Hematopoietic multipotent progenitor cell treated with erythropoietin and hydrocortisone succinate and interleukin-3 and kit ligand, for 8 days (in vitro differentiated cells): ENCODE measurements at places on chromosomes 5 and 9.

GRCh38 chr5:18749763-18750162, 1115.5 kb downstream of the TAF11L14 start:
- no peak for DNase-seq

GRCh38 chr5:142770650-142771609, 753 bp downstream of the ARHGAP26 start:
- peak; percentile 31 for DNase-seq

- no peak for DNase-seq
Measured at GRCh38 chr5:160479926-160480325, 58.3 kb downstream of the PTTG1 start.

DNA sequence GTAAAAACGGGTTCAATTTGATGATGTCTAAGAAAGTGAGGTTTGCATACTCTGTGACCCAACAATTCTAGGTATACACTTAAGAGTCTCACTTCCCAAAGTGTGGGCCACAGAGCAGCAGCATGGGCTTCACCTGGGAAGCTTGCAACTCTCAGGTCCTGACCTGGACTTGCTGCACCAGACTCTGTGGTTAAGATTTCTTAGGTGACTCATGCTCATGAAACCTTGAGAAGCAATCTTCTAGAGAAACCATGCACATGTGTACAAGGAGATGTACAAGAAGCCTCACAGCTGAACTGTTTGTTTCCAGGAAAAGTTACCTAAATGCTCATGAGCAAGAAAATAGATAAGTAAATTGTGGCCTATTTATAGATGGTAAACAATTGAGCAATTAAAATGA, 30.0 kb downstream of the DNAJC21 start:
- no peak for DNase-seq

DNA sequence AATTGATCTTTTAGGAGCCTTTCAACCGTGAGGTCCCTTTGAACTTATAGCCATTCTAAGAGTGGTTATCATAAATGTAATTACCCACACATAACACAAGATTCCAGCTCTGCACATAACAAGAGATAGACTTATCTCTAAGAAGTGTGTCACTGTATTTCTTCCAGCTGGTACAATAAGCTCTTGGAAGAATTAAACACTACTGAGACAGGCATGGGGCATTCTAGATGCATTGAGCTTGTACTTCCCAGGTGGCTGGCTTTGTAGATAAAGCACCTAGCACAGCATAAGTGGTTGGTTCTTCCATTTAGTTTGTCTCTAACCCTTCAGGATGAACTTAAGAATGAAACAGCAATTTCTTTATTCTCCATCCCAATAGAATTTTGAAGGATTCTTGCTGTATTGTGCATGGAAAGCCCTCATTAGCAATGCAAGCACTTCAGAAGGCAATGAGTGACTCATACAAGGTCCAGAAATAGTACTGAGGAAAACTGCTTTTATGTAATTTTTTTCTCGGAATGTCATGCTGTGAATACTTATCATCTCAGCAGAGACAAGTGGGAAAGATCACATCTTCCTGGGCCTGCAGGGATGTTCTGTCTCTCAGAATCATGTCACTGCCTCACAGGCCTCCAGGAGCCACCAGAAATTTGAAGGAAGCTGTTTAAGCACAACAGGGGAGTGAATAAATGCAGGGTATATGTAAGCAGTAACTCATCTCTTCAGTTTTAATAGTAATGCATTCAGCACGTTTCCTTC, 91.1 kb upstream of the CD180 start:
- no peak for DNase-seq

- no peak for DNase-seq
Measured at GRCh38 chr9:130129432-130130061, 42.7 kb upstream of the NCS1 start.

DNA sequence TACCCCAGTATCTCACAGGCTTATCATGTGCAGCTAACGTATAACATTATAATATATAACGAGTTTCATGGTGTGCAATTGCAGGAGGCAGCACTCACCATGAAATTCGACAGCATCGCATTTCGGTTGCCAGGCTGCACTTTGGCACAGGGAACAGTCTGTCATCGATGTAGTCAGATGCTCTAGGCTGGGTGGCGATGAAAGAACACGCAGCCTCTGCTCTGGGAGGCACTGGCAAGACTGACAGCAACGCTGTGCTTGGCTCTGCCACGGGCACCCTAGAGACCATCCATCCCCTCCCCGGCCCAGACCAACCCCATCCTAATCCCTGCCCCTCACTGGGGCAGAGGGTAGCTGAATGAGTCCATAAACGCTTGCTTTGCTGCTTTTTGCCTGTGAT, 290.8 kb downstream of the MED10 start:
- no peak for DNase-seq

- DNase-seq: no peak
Measured at GRCh38 chr5:26812714-26813113, 225.7 kb downstream of the CDH9 start.

DNA sequence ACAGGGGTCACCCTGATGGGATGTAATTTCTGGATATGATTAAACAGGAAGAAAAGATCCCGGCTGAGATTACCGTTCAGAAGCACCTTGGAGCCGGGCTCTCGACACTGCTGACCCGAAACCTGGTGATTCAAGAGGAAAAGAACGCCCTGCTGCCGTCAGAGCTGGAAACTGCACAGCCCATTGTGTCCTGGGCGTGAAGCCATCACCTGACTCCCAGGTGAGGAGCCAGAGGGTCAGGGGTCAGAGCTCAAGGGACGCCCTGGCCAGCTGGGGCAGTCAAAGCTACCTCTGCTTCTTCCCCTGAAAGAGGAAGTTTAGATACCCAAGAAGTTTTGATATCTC, 17.8 kb upstream of the SLC12A7 start:
- DNase-seq: no peak

DNA sequence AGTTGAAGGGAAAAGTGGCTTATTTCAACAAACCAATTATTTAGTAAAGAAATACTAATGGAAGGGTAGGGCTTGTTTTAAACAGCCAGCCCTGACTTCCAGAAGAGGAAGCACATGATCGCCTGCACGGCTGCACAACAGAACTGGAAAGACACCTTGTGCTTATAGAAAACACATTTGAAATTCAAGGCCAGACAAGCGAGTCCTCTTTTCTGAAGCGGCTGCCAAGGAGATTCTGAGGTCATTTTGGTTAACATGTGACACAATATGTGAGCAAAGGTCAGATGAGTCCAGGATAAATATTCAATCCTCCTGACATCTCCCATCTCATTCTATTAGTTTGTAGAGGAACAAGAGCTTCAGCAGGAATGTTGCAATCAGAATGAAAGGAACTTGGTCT, 461.4 kb upstream of the ST8SIA4 start:
- no peak for DNase-seq

DNA sequence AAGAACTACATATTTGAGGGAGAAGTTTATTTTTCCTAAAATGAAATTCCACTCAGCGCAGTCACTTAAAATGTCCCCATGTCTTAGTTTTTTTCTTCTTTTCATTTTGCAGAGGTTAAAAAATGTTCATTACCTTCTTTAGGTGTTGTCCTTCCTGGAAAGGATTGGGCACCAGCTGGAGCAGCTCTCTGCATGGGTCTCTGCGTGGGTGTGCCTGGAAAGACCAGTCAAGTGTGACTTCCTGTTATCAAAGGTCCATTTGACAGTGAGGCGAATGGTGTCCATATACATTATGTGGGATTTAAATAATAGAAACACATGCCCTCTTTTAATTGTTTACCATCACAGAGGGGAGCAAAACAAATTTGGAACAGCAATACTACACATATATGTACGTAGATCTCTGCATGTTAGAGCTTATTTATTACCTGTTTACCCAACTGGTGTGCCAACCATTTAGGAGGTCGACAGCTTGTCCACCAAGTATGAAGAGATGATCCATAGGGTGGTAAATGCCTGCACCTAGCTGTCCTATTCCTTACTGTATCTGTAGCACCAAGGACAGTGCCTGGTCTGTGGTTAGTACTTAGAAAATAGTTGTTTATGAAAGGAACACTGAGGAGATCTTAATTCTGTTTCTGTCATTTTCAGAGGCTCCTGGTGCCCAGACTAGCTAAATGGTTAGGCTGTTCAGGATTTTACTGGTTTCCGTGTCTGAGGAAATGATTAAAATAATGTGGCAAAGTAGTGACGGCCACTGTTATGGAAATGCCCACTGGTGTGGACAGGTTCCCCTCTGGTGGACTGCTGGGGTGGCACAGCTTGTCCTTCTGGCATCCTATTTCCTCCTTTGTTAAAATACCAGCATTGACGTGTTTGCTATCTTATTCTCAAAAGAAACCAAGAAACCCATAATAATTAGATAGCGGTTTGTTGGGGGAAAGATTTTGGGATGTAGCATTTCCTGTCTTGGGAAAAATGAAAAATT, 200.4 kb downstream of the MAST4 start:
- DNase-seq: no peak

DNA sequence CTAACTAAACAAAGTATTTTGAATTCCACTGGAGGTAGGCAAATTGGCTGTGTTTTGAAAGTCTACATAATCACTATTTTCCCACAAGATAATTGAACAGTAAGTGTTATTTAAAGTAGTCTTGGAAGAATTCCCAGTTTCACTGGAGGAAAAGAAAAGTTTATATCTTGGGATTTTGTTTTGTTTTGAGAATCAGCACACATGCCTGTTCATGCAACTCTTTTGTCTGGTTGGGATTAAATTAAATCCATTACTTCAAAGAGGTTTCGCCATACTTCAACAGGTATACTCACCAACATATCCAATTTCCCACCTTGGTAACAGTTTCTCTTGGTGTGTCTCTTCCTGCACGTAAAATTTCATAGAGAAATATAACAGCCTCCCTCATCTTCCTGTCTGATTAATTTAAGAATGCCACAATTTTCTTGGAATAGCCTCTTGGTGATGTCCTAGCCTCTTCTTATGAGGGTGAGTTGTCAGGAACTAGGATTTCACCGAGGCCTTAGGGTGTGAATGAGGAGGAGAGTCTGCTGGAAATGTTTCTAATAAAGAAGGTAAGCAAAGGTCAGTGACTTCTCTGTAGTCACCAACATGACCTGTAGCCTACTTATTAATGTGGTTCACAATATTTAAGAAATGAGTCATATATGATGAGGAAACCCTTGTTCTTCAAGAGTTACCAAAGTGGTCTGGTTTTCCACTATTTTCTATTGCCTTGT, 48.1 kb downstream of the ITGA2 start:
- no peak for DNase-seq

GRCh38 chr5:17482790-17483189, 15.2 kb upstream of the TAF11L2 start:
- DNase-seq: no peak

GRCh38 chr9:18114559-18115475, 359.1 kb upstream of the ADAMTSL1 start:
- no peak for DNase-seq

GRCh38 chr5:27034565-27034964, 3.8 kb downstream of the CDH9 start:
- DNase-seq: no peak

DNA sequence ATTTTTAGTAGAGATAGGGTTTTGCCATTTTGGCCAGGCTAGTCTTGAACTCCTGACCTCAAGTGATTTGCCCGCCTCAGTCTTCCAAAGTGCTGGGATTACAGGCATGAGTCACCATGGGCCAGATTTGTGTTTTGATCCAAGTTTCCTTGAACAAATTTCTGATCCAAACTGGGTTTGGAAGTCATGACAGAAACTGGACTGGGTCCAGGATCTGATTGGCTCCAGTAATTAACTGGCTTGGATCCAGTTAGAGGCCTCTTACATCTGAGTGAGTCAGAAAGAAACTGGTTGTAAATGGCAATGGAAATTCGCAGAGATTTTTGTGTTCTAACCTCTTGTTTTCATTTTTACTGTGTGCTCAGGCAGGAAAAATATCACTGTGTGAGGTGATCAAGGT, 141.6 kb downstream of the SLC25A46 start:
- DNase-seq: no peak

DNA sequence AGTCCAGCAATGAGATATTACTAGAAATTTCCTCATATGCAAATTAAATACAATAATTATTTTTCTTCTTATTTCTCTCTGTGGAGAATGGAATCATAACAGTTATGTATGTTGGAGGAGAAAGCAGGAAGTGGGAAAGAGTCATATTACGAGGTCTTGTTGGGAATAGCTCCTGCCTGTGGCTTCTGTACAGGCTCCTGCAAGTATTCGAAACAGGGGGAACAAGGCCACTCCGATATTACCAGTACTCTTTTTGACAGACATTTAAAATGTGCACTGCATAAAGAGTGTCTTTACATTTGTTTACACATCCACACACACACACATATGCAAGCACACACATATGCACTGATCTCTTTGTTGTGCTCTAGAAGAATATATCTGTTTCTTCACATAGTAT, 812.0 kb upstream of the ZNF608 start:
- DNase-seq: no peak

- DNase-seq: no peak
Measured at GRCh38 chr5:102886586-102886985, 131.5 kb downstream of the PAM start.

DNA sequence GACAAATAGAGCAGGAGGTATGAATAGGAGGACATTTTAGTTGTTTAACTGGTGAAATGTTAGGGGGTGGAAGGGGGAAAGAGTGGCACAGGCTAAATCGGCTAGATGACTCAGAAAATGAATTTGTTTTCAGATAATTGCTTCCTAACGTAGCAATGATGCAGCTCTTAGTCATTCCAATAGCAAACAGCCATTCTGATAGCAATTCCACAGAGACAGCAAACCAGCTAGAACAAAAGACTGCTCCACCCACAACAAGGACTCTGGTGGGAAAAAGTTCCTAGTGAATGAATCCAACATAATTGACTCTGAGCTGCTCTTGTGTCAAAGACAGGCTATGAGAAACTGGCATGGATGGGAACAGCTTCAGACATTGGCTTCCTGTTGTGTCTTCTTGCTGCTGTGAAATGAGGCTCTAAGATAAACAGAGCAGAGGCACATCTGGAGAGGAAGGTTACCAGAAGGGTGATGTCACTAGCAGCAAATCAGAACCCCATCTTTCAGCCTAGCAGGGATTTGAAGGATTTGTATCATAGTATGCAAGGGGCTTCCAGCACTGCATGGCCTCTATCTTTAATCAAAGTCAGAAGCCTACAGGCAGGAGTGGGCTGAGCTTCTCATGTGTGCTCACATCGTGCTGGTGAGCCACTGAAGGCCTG, 28.1 kb upstream of the F2RL1 start:
- no peak for DNase-seq

- DNase-seq: no peak
Measured at GRCh38 chr9:135297456-135298075, 182.0 kb upstream of the PPP1R26 start.

DNA sequence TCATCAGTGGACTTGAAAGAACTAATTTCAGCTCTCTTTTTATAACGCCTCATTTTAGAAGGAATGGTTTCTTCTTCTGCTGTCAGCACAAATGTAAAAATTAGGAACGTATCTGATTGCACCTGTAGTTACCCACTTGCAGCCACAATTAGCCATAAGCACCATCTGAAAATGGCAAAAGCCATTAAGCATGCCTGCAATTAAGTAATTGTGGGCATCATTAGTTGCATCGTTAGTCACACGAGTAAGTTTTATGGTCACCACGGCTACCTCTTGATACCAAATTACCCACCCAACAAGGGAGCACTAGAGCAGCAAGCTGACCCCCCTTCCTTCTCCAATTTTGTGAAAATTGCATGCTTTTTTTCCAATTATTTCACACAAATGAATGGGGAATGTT, 25.8 kb upstream of the SLC44A1 start:
- DNase-seq: no peak
